ENCODE measurements at places on chromosomes 7 and 10.

DNA sequence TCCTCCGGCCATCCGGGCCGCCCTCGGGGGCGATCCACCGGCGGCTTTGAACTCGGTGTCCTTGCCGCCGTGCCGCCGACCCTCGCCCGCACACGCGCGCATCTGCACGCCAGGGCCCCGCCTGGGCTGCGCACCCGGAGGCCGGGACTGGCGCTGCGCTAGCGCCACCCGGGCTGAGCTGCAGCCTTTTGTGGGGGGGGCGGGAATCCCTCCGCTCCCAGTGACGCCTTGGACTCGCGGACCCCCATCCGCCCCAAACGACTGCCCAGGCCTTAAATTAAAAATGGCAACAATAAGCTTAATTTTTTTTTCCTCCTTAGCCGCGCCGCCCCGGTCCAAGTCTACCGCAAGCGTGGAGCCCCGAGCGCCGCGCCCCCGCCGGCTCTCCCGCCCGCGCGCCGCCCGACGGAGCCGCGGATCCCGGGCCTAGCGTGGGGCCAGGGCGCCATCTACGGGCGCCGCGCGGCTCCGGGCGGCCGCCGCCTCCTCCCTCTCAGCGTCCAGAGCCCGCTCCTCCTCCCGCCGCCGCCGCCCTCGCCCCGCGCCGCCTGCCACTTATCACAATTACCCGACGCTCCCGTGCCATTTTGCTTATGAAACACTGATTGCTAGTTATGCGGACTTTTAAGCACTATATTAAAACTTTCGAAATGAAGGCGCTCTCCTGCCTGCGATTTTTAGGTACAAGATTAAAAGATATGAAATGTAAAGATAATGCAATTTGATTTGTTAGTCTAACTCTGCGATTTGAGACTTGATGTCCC, 7.5 kb upstream of the EBF3 start:
- ATAC-seq, result peak; percentile 79

DNA sequence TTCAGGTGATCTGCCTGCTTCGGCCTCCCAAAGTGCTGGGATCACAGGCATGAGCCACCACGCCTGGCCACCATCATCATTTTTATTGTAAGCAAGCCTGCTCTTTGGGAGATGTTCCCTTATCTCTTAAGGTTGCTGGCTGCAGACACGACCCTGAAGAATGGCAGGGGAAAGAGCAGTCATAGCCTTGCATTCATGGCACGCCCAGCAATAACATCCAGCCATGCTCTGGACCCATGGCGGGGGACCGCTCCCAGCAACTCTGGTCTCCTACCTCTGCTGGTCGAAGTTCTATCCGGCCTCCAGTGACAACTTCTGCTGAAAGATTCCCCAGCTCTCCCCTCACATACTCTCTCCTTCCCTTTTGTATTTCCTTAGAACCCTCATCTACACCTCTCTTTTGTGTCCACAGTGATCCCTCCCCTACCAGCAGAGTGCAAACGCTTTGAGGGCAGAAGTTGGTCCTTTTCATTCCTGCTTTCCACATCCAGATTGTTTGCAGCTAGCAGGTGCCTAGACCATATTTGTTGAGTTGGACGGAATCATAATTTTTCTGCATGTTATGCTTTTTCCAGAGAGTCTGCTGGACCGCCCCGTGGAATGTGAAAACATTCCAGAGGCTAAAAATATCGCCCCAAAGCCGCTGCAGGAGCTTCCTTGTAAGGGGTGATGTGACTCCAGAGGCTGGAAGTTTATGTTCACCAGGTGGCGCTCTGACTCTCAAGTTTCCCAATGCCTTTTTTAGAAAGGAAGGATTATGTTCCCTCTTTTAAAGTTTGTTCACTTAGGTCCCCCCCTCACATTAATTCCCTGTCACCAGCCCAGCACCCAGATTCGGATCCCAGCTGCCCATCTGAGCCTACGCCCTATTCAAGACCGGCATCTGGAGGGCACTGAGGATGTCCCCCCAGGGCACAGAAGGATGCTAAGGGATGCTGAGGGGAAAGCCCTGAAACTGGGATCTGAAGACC, 4.3 kb upstream of the MARVELD1 start:
- ATAC-seq, result peak; percentile 58

DNA sequence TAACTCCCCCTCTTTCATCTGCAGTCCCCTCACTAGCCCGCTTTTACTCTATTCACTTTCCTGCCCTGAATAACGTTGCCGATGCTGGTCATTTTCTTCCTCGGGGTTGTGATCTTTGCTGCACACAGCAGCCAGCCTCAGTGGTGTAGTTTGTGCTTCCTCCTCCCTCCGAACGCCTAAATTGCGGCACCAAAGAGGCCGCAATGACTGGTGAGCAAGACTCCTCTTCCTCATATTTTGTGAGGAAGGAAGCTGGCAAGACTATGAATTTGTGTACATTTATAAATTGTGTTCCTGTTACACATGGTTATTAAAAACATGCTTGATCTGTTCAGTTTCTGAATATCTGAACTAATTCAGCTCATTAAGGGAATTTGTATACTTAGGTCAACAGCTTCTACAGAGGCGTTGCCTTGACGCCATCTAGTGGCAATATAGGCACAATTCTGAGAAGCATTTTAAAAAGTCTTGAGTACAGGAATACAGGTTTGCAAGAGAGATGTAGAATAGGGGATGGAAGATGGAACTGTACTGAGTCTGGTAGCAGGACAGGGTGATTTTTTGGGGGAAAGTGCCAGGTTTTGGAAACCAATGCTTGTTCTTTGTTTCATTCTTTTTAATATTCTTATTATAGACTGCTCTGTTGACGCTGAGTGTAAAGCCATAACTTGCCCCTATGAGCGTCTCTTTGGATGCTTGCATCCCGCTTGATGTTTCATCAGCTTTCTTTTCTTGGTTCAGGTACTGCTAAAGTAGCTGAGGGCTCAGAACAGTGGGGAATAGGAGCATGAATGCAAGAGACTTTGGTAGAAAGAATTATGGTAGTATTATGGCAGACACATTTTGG, 4.1 kb upstream of the TAS2R5 start:
- no peak for ATAC-seq

DNA sequence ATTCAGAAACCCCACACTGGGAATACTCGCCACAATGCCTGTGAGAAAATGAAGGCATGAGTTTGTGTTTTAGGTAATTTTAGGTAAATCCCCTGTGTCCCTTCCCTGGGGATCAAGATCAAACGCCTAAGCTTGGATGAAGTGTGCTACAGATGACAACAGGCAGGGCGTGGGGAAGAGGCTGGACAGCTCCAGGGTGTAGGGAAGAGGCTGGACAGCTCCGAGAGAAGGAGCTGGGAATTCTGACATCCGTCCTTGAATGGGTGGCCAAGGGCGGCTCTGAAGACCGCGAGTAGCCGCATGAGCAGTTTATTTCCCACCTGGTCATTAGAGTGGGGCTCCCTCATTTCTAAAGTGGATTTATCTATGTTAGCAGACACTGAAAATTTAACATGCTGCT, 109.7 kb downstream of the RAMP3 start:
- ATAC-seq, result no peak

DNA sequence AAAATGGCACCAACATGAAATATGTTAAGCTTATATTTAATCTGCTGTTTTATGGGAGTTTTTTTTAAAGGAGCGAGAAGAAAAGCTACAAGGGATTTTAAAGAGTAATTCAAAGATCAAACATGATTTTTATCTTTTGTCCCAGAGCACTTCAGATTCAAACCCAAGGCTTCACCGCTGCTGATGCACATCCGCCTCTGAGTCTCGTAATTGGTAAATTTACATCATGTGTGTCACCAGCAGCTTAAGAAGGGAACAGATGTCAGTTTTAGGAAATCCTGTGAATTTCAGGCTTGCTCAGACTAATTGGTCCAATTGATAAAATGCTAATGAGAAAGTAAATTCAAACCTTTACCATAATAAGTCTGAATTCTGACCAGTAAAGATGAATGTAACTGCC, 406.3 kb downstream of the GFRA1 start:
- ATAC-seq, result no peak

DNA sequence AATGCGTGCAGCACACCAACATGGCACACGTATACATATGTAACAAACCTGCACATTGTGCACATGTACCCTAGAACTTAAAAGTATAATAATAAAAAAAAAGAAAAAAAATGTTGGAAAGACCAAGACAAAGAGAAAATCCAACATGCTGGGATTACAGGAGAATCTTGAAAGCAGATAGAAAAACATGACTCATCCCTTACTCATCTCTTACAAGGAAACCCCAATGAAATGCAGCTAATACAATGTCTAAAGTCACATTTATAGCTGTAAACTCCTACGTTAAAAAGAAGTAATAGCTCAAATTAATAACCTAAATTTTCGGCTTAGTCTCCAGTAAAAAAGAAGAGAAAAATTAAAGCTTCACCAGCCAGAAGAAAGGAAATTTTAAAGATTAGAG, 47.5 kb upstream of the DGKB start:
- no peak for ATAC-seq

DNA sequence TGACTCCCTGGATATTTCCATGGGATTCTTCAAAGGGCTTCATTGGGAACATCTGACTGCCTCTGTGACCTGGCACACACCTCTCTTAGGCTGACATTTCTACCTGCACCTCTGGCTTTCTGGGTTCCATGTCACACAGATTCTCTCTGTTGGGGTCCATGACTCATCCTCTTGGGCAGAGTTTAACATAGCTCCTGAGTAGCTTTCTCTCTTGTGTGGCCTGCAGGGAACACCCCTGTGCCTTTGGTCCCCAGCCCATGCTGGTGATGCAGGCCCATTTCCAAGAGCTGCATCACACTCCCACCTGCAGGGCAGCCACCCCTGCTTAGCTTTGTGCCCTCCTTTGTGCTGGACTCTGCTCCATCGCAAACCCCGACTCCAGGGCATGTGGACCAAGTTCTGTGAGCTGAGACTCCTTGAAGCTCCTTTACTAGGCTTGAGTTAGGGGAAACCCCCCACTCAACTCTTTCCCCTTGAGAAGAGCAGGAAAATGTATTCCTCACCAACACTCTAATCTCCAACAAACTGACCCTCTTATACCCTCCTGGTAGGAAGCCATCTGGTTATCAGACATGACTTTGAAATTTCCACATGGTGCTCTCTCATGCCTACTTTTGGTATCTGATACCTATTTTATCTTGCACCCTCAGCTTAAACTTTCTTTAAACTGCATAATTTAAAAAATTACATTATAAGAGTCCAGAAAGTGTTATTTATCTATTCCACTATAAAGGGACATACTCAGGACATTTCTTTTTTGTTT, 93.3 kb downstream of the ZNF777 start:
- ATAC-seq, result no peak

DNA sequence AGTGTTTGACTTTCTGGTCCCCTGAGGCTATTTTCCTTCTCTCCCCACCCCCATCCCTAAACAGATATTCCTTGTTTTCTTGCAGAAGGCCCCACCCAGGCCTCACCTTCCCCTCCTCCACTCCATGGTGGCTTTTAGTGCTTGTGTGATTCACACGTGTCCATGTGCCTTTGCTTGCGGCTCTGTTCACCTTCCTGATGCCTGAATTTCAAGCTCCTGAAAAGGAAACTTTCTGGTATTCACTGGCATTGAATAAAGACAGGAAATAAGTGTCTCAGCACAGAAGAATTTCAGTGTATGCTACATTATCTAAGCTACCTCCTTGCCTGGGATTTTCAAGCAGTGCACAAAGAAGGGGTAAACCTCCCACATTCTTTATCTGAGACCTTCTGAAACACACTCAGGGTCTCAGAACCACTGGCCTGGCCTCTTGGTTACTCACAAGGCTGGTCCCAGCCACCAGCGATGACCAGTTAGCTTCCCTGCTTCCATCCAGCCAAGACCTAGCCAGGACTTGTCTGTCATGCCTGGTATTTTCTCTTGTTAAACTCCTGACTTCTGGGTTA, 17.2 kb upstream of the UBE2H start:
- ATAC-seq, result peak; percentile 55

GRCh38 chr10:129879655-129880054, 84.4 kb downstream of the EBF3 start:
- ATAC-seq, result no peak

DNA sequence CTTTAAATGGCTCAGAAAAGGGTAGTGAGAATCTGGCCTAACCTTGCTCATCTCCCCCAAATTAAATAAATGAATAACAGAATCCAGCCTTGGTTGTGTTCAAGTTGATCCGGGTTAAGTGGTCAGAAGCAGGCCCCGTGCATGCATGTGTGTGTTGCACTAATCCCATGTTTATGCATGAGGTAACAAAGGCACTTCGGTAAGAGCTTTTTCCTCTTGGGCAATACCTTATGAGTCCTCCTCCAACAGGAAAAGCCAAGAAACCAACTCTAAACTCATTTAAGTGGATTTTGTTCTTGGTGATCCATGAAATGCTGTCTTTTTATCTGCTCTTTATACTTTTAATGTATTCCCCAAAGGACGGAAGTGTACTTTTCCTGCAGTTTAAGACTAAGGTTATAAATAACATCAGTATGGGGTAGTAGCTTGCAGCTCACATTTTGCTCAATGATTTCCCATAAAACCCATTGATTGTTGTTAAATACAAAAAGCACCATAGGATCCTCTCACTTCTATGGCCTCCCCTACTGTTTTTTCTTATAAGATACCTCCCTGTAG, 104.9 kb upstream of the YAE1 start:
- ATAC-seq, result no peak

DNA sequence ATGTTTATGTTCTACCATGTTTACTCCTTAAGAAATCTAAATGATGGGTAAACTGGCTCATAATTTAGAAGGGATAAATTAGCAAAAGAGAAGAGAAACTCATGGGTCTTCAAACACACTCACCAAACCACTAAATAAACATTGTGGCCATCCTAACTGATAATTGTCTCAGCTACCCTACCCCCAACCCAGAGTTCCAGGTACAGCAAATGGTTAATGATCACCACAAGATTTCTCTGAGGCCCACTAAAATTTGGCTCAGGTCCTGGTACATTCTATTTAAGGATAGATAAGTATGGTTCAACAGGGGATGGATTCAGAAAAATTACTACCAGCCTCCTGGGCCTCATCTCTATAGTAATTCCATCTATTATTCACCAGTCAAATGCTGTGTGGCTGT, 21.4 kb downstream of the SLC25A13 start:
- no peak for ATAC-seq

GRCh38 chr10:3848005-3848774, 63.2 kb upstream of the KLF6 start:
- no peak for ATAC-seq

- no peak for ATAC-seq
These were observed 200.0 kb upstream of the BMPER start for GRCh38 chr7:33705333-33705833.

DNA sequence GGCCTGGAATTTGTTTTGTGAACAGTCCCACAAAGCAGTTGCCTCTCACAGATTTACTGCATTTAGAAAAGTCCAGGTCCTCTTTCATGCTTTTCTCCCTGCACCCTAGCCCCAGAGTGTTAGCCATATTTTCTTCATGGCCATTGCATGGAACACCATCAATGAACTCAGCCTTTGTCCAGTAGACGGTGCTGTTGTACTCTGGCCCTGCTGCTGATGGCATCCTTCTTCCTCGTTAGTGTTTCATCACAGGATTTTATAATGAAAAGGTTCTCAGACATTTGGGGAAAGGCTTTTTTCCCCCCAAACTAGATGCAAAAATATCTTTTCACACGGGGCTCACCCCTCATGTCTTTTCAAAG, 93.0 kb upstream of the SLC25A13 start:
- no peak for ATAC-seq

DNA sequence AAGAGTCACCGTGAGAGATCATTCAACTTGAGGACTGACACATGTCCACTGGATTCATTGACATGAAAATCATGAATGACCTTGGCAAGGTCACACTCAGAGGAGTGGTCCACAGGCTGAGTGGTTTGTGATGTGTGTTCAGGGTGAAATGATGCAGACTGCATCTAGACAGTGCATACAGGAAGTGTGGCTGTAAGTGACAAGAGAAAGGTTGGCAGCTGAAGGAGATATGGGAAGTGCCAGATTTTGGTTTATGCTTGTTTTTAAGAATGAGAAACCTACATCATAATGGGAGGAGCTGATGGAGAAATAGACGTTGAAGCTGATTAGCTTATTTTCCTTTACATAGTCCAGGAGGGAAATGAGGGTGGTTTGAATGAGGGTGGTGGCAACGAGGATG, 64.8 kb upstream of the VIPR2 start:
- no peak for ATAC-seq

Data from gastroesophageal sphincter (tissue), 4 donors.